Kidney (tissue), 22 donors: ENCODE measurements at places on chromosomes 5 and 9. TPM values are rescaled to one million over a fixed set of nuclear protein-coding genes. Genes with fewer than 3 reads are reported as not detected.

- DNase-seq, result no peak
Observed at GRCh38 chr9:104860263-104860662, 67.7 kb downstream of the ABCA1 start.

GRCh38 chr9:133108794-133109641, 12.0 kb downstream of the RALGDS start:
- peak; percentile 73 for DNase-seq

DNA sequence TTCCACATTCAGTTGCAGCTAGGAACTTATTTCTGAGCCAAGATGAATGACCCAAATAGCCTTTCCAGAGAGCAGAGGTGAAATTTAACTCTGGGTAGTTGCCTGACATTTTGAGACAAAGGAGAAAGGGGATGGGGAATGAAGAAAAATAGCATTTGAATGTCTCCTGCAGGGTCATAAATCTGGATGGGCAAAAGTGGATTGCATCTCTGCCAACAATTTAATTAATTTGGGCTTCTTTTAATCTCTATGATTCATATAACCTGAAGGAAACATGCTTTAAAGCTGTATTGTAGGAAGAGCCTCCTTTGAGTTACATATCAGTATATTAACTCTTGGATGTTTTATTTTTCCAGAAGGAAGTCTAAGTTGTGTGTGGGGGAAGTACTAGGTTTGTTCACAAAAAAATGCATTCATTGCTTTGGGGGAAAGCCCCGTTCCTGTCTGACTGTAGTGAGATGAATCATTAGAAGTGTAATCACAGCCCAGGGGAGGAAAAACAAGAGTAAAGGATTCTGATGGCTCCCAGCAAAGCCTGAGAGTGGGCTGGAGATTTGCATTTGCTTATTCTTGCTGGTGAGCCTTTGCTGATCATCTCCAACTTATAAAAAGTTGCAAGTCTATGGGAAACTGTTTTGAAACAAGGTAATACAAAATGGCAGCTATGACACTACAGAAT, 133.0 kb upstream of the IQGAP2 start:
- no peak for DNase-seq

Gene CBY3
- not detected for polyA plus RNA-seq

DNA sequence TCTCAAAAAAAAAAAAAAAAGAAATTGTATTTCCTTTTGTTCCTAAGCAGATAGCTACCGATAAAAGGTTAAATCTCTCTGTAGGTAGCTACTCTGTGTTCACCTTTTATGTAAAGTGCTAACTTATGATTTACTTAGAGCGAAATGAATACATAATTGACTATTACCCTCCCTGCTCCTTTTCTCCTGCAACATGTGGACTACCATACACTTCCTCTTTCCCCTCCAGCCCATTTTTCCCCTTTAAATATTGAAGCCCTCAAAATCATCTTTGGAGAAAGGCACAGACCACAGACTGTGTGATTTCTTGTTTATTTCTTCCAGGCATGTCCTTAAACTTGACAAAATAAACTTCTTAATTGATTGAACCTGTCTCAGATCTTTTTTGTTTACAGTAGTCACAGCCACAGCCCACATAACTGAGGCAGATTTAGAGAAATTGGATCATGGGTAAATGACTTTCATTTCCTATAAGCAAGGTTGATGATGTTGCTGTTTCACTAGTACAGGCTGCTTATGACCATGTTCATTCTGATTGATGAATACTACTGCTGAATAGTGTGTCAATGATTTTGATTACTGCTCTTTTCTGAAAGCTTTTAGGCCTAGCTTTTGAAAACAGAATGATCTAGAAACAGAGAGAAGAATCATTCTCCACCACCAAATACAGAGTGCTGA, 59.2 kb downstream of the PHAX start:
- DNase-seq, result no peak

GRCh38 chr5:88845081-88845697, 37.8 kb downstream of the MEF2C start:
- DNase-seq, result no peak

Gene SLC6A7
- not detected for polyA plus RNA-seq

DNA sequence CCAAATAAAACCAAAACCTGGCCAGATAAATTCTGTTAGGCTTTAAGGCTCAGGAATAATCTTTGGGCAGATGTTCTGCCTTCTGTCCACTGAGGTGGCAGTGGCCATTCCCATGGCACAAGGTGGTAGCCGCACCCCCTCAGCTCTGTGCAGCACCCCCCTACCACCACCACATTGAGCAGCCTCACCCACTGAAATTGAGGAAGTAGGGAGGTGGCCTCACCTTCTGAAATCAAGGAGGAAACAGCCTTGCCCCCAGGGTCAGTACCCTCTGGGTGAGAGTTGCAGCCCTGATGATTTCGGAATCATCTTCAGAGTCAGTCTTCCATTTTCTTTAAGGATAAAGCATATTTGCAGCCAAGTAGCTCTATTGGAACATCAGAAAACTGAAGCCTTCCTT, 204.8 kb upstream of the PIK3R1 start:
- no peak for DNase-seq

DNA sequence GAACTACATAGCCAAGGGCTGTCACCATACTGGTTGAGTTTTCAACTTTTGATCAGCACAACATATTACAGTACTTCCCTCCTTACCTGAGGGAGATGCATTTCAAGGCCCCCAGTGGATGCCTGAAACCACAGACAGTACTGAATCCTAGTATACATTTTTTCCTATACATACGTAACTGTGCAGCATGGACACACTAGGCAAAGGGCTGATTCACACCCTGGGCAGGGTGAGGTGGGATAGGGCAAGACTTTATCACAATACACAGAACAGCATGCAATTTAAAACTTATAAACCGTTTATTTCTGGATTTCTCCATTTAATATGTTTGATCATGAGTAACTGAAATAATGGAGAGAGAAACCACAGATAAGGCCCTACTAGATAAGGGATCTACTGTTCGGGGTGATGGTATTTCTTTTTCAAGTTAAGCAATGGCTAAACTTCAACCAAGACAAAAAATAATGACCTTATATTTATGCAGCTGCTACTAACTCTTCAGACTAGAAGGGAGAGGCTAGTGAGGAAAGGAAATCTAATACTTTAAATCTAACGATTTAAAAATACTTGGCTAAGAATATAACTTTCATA, 186.9 kb upstream of the GNA14 start:
- no peak for DNase-seq

Gene ADGRD2
- not detected for polyA plus RNA-seq
